ENCODE measurements at places on chromosomes 1 and 21. TPM values are rescaled to one million over a fixed set of nuclear protein-coding genes. Genes with fewer than 3 reads are reported as not detected.

IFNLR1 gene
- total RNA-seq: 0.09 TPM

CHAF1B gene
- total RNA-seq: 2.1 TPM

RBP7 gene
- total RNA-seq: not detected

THEM5 gene
- total RNA-seq: not detected

DIP2A gene
- 38.4 TPM for total RNA-seq

CD52 gene
- total RNA-seq: not detected

UTS2 gene
- total RNA-seq: not detected

MIXL1 gene
- total RNA-seq: not detected

PI4KB gene
- 37.5 TPM for total RNA-seq

LCE6A gene
- not detected for total RNA-seq

PADI3 gene
- not detected for total RNA-seq

ZBED6 gene
- total RNA-seq: 6.6 TPM

GPR157 gene
- total RNA-seq: 3.4 TPM

CAMSAP2 gene
- 27.4 TPM for total RNA-seq

Data from endothelial cell of coronary artery (primary cell).